ENCODE measurements at places on chromosomes 12 and 14. TPM values are rescaled to one million over a fixed set of nuclear protein-coding genes. Genes with fewer than 3 reads are reported as not detected.

Gene SLC25A47
- total RNA-seq = not detected

Gene MYF6
- not detected for total RNA-seq

Gene RIMBP2
- total RNA-seq = not detected

Gene TXNDC16
- total RNA-seq = 11.4 TPM

Gene FGF23
- not detected for total RNA-seq

Gene CAPZA3
- total RNA-seq = not detected

Gene ISM2
- total RNA-seq = not detected

Gene ARHGEF25
- total RNA-seq = 0.27 TPM

Gene PEBP1
- 119 TPM for total RNA-seq

Gene KLRG1
- total RNA-seq = 8.4 TPM

Gene BCL11B
- total RNA-seq = 254 TPM

Gene EFS
- total RNA-seq = not detected

Gene RD3L
- total RNA-seq = not detected

Gene MMP19
- not detected for total RNA-seq

Gene IAPP
- total RNA-seq = not detected

Gene GPRC5D
- not detected for total RNA-seq

Gene SLC4A8
- 1.3 TPM for total RNA-seq

Gene TBX5
- total RNA-seq = not detected

Gene CEBPE
- not detected for total RNA-seq

Gene SIX4
- total RNA-seq = not detected

Gene GALC
- total RNA-seq = 14.9 TPM

All from CD4-positive, alpha-beta T cell (primary cell).